Esophagus muscularis mucosa (tissue), 4 donors: ENCODE measurements at places on chromosomes 7 and 10.

DNA sequence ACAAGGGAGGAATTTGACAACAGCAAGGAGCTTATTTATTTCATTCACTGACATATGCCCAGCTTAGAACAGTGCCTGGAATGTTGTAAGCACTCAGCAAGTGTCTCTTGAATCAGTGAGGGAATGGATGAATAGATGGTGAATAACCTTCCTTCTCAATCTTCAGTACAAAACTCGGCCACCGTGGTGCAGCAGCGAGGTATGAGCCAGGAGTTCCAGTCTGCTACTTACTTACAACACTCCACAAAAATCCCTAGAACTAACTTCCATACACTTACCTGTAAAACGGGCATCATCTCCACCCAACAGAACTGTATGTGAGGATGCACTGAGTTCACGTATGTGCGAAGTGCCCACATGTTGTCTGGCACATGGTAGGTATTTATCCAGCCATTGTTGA lies 237.4 kb downstream of the WDR11 start:
- no peak for DNase-seq

GRCh38 chr10:23613900-23614299 lies 175.0 kb downstream of the OTUD1 start:
- DNase-seq = no peak

DNA sequence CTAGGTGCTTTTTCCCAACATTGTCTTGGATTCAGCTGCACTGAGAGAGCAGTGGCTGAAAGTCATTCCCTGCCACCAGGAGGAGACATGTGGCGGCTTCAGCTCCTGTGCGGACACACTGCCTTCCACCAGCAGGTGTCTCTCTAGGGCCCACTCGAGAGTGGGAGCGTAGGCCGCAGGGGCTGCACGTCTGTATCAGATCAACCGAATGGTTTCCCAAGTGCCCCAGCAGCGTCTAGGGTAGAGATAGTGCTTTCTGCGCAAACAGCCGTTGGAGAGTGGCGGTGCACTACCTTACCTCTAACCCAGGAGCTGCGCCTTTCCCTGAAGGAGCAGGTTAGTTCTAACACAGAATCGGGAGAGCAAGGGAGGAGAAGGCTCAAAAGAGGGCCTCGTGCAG lies 31.7 kb downstream of the PAPOLB start:
- DNase-seq = no peak

DNA sequence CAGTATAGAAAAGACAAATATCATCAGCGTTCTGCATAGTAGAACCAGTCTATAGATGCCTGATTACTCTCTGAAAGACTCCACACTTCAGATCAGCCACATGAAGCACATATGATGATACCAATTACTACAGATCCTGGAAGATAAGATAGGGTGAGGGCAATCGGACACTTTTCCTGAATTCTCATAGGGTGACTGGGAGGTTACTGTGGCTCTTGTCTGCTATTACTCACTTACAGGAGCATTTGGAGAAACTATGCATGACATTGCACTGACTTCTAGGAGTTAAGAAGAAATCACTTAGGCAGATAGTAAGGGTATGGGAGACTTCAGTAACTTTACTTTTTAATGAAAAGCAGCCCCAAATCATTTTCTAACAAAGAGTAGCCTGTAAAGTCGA lies 1140.9 kb downstream of the XPNPEP1 start:
- no peak for DNase-seq

DNA sequence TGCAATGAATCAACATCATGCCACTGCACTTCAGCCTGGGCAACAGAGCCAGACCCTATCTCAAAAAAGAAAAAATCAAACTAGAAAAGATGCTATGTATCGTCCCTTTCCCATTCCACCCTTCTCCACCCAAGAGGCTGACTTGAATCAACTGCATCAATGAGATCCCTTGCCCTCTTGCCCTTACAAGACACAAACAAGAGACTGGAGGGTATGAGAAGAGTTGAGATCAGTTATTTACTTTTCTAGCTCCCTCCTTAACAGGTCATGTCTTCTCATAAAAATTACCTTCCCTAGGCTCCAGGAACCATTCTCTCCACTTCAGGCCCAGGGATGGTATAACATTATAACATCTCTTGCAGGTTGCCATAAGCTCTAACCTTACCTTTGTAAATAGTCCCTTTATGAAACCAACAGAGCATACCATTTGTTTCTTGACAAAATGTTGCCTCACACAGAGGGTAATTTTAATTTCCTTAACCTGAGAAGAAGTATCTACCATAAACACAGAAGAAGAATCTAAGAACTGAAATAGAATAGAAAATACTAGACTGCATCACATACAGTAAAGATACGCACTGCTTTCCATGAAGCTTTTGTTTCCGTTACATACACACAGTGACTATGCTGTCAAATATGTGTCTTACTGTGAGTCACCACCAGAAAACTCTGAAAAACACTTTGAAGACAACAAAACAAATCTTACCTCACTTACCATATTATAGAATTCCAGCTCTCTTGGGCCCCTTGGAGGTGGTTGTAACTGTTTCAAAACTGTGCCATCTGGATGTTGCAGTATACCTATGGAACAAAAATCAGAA lies 30.5 kb downstream of the IPMK start:
- DNase-seq = no peak
